Activated CD4-positive, alpha-beta T cell treated with anti-CD3 and anti-CD28 coated beads, Interleukin-2, Interleukin-6, amounts not matched to agents 100 ng/mL and 50 ng/mL, durations not matched to agents 16 hours and 8 hours (primary cell): ENCODE measurements at places on chromosomes 11 and 22.

GRCh38 chr11:46100670-46101069 is 20.6 kb downstream of the PHF21A start:
- no peak for DNase-seq

- DNase-seq: no peak
These were observed 615.5 kb downstream of the NTM start for GRCh38 chr11:131985846-131986301.

GRCh38 chr22:50269970-50270665 is at the start of gene MAPK11:
TSS of gene MAPK11 (minus strand) at chr22:50270380. CDS start at chr22:50270292, 88 bp downstream.
- peak; percentile 78 for DNase-seq

DNA sequence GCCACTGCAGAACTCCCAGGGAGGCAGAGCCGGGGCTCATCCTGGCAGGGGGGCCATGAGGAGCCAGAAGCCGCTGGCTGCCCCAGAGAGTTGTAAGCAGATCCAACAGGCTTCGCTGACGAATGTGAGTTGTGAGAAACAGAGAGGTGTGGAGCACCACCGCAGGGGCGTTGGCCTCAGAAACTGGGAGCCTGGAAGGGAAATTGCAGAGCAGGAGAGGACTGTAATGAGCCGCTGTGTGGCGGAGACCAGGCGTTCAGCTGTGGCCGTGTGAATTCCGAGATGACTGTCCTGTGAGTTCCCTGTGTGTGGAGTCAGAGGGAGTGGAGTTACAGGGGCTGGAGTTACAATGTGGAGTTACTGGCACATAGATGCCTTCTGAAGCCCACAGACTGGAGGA is 27.7 kb upstream of the ETS1 start:
- no peak for DNase-seq

- no peak for DNase-seq
These were observed 14.3 kb downstream of the TPCN2 start for GRCh38 chr11:69062873-69063651.

- no peak for DNase-seq
These were observed 169.3 kb upstream of the E2F8 start for GRCh38 chr11:19410032-19410431.

- DNase-seq: no peak
These were observed 6.3 kb downstream of the AMPD3 start for GRCh38 chr11:10461276-10461790.

- DNase-seq: no peak
These were observed 1036.0 kb downstream of the OPCML start for GRCh38 chr11:132496341-132496740.

DNA sequence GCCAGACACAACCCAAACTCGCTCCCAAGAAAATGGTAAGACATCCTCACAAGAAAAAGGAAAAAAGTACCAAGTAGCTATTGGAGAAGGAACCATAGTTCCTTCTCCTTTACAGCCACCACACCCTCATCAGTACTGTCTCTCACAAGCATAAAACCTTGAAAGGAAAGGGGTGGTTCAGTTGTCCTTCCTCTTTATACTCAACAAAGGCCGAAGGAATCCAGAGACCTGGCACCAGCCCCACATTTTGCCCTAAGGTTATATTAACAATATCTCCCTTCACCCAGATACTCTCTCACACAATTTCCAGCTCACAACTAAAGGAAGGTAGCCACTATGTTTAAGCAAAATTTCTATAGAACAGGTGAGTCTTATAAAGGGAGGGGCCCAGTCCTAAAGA is 8.5 kb downstream of the FHIP1B start:
- no peak for DNase-seq

GRCh38 chr11:116217441-116217840 is 555.3 kb downstream of the BUD13 start:
- DNase-seq: no peak

DNA sequence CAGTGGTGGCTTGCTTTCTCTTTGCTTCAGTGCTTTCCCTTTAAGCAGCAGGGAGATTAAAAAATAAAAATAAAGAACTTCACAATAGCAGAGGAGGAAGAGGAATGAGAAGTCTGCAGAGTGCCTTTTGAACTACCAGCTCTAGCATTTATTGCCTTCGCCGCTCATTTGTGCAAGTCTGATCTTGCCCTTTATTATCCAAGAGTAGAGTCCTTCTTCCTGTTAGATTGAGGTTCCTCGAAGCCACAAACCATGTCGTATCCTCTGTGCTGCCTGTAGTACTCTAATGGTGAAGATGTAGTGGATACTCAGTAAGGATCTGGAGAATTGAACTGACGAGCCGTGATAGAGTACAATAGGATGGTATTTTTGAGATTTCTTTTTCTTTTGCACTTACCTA is 101.2 kb upstream of the RAG2 start:
- no peak for DNase-seq

- peak; percentile 53 for DNase-seq
These were observed 38.8 kb downstream of the FLI1 start for GRCh38 chr11:128732471-128733277.

- DNase-seq: peak; percentile 29
These were observed 61.8 kb downstream of the UBASH3B start for GRCh38 chr11:122717264-122717867.

DNA sequence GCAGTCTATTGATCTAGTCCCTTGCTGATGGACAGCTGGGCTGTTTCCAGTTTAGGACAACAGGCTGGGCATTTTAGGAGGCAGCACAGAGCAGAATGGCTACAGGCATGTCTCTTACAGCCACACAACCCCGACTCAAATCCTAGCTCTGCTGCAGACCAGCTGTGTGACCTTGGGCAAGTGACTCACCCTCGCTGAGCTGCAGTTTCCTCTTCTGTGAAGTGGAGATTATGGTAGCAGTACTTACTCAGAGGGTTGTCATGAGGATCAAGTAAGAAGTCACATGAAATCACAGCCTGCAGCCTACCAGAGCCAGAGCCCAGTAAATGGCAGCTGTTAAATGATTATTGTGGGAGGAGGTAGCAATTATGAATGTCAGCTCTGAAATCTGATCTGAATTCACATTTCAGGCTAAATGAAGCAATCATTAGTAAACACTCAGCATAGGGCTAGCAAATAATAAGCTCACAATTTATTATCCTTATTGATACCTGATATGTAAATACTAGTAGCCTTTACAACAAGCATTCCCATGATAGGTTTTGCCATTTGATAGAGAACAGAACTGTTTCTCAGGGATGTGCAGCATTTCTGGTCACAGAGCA is 58.9 kb downstream of the MYEOV start:
- peak; percentile 44 for DNase-seq

- no peak for DNase-seq
These were observed 46.4 kb downstream of the MCM5 start for GRCh38 chr22:35446365-35446764.

DNA sequence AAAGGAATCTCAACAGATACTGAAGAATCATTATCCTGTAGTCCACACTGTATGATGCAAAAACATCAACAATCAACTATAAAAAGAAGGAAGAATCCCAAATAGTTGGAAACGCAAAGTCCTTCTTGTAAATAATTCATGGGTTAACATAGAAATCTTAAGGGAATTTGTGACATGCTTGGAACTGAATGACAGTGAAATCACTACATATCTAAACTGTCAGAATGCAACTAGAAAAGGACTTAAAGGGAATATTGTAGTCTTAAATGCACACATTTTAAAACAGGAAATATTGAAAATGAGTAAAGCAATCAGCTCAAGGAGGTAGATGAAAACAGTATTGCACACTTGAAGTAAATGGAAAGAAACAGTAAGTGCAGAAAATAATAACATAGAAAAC is 147.6 kb upstream of the MPPED2 start:
- no peak for DNase-seq
